HAP-1 (cell line): ENCODE measurements at places on chromosomes 5 and 9.
A peak's percentile ranks its signal among the peaks of the same experiment; 100 is the strongest.

GRCh38 chr9:31894008-31894407, 490.4 kb upstream of the ACO1 start:
- DNase-seq, result no peak

- peak; percentile 74 for DNase-seq
These were observed 142.3 kb upstream of the ANKH start for GRCh38 chr5:15013654-15014463.

DNA sequence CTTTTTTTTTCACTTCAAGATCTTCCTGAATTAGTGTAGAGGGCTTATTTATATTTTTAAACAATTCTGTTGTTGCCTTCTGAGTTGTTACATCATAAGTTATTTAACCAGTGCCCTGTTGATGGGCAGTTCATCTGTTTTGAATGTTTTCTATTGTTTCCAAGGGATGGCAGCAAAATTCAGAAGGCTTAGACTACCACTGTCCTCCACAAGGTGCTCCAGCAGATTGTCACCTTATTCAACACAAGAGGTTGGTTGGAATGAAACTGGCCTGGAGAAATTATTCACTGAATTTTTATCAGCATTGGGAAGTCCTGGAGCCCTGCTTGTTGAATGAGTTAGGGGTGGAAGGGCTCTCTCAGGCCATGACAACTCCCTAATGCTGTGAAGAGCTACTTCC, 1.3 kb upstream of the KLHL9 start:
- DNase-seq, result no peak

GRCh38 chr5:96093890-96094381, 132.3 kb upstream of the ELL2 start:
- DNase-seq, result no peak

GRCh38 chr5:91026466-91026865, 356.7 kb downstream of the ARRDC3 start:
- DNase-seq, result no peak

DNA sequence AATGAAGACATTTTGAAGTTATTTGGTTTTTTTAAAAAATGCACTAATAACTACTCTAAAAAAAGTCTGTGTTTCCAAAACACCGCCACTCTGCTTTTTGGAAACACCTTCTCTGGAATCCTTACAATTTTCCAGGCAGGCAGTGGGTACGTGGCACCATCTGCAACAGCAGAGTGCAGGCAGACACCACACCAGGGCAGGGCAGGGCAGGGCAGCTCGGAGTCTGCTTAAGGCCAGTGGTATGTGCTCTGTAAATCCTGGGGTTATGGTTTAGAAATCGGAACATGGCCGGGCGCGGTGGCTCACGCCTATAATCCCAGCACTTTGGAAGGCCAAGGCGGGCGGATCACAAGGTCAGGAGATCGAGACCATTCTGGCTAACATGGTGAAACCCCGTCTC, 97.6 kb downstream of the TLE1 start:
- DNase-seq, result no peak

DNA sequence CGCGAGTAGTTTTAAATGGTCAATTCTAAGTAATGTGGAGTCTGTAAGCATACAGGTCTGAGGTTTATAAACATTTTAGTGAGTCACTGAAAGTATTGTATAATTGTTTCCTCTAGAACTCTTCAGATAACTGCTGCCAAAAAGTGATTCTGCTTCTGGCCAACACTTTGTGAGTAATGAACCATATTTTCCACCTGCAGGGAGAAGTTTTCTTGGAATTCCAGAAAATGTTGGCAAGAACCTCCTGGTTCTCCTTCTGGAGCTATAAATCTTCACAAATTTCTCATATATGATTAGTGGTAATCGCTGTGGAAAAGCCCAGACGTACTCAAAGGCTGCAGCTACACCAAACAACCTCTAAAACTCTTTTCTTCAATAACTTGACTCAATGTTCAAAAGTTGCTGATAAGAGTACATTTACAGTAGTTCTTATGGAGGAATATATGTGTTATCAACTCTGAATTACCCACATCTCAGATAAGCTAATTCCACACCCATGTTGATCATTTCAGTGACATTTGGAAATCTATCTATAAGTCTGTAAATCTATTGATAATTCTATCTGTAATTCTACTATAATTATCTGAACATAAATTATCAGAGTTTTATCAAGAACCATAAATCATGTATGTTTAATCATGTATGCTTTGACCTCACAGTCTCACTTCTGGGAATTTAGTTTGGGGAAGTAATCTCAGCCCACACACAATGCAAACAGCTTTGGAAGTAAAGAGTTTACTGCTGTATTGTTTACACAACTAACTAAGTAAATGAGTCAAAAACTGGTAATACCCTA, 74.1 kb downstream of the FNBP1 start:
- DNase-seq, result no peak

DNA sequence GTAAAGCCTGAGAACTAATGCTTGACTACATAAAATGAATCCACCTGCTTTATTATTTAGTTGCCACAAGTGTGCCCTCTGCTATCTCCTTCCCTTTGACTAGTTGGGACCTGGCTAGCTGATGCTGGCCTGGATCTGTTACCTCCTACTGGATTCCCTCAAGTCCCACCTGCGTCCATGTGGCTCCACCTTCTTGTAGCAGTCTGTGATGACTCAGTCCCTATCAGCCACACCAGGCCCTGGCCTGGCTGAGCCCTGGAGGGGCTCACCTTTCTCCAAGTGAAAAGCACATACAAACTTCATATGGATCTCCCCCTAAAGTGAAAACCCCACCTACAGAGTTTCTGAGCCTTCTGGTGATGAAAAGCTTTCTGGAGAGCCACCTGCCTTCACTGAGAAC, 611.4 kb downstream of the SEMA5A start:
- no peak for DNase-seq

DNA sequence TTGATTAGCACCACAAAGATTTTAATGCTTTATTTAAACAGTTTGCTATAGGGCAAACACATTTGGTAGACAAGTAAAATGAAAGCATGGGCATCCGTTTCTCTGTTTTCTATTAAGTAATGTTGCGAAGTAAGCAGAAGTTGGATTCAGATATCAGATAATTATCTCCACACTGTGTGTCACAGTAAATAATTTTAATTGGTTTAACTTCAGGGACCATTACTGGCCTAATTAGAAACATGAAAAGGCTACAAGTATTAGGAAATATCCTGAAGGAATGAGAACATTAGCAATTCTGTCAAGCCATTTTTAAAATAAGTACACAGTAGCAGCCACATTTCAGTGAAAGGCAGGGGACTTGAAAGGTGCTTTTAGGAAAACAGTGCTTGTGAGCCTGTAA, 975.4 kb downstream of the NR2F1-AS1 start:
- DNase-seq, result peak; percentile 71

- no peak for DNase-seq
These were observed 9.3 kb upstream of the NRARP start for GRCh38 chr9:137311171-137311985.

GRCh38 chr5:154698763-154699162, 56.4 kb upstream of the LARP1 start:
- no peak for DNase-seq

- DNase-seq, result no peak
These were observed 105.0 kb upstream of the TUT7 start for GRCh38 chr9:86459191-86459590.

- no peak for DNase-seq
These were observed 1907.6 kb upstream of the ACO1 start for GRCh38 chr9:30476826-30477225.

DNA sequence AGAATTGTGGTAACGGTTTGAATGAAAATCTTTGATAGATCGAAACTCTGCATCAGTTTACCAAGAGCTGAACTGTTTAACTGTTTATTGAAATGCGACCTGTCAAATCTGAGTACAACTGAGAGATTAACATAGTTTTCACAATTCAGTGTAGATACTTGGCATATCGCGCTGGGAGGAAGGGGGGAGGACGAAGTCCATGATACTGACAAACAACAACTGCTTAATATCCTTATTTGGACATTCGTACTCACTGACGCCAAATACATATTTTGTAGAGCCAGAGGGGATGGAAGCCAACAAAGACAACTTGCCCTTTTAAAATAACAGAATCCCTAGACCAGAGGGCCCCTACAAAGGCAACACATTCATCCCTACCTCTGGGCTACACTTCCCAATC, 93.2 kb downstream of the GLIS3 start:
- DNase-seq, result no peak

DNA sequence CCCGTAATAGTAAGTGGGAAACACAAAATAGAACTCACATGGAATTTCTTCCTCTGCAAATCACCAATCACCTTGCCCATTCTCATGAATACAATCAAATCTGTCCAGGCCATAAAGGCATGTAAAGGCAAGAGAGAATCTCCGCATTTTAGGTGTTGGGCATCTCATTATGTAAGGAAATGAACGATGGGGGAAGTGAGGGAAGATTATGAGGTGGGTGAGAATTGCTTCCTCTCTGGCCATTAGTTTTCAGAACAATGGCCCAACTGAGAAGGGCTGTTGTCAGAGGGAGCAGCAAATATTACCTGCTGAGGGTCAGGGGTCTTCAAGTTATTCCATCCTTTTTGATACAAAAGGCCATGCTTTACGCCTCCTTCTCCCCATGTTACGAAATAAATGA, 455.1 kb downstream of the ARHGEF28 start:
- no peak for DNase-seq

DNA sequence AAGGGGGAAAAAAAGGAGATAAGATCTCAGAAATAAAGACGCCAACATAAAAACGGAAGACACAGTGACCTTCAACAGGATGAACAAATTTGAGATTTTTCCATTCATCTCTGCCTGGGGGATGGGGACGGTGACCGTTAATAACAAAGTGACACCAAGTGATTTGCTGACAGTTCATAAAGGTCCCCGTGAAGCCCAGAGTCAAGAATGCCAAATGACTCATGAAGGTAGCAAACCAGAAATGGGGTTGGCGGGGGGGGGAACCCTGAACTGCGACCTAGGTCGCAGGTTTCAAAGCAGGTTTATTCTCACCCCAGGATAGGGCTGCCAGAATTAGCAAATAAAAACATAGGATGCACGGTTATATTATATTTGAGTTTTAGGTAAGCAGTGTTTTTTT, 21.1 kb upstream of the SHB start:
- peak; percentile 37 for DNase-seq

- DNase-seq, result no peak
These were observed 245.9 kb downstream of the SYK start for GRCh38 chr9:91047529-91047928.

DNA sequence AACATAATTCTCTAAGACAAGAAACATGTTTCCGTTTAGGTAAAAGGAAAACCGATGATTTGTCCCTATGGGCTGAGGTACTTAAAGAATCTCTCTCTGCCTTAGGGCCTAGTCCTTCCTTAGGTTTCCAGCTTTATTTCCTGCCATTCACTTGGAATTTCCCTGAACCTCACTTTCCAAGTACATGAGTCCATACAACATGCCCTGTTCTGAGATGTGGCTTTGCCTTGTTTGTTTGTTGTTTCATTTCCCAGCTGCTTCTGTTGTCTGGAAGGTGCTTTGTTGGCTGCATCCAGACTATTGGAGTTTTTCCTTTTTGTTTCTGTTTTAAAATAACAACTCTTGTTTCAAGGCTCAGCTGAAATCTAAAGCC, 95.2 kb downstream of the ALDH1A1 start:
- no peak for DNase-seq
